Mesothelial cell of epicardium (in vitro differentiated cells): ENCODE measurements at places on chromosomes 5 and 9. TPM values are rescaled to one million over a fixed set of nuclear protein-coding genes. Genes with fewer than 3 reads are reported as not detected.

DNA sequence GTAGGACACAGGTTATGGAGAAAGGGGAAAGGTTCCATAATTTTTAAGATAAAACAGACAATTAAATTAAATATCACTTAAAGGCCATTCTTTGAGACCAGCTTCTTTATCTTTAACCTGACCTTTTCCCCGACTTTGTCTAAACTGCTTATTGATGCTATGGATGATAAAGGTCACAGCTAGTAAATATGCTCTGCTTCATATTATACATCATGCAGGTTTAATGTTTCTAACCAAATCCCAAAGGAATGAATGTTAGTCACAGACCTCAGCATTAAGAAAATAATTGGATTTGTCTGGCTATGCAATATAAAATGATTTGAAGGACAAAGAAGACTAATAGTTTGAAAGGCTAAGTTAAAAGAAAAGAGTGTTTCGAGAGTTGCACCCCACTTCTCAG is 147.6 kb downstream of the ST8SIA4 start:
- DNase-seq: no peak
- H3K36me3 ChIP-seq: no peaks in the 10 kb centered on the region
- peaks cover 17% of the 10 kb centered on the region for H3K4me1 ChIP-seq
- no peak overlapping the region for H3K4me3 ChIP-seq

- H3K27me3 ChIP-seq: no peaks in the 10 kb centered on the region
- H3K27ac ChIP-seq: peak overlapping the region; percentile 98
- DNase-seq: no peak
- peaks cover 38% of the 10 kb centered on the region for H3K4me1 ChIP-seq
These were observed 494 bp downstream of the CERT1 start for GRCh38 chr5:75510836-75511434.

- H3K27me3 ChIP-seq: peaks cover 32% of the 10 kb centered on the region
- no peak for DNase-seq
- no peak overlapping the region for H3K27ac ChIP-seq
- no peak overlapping the region for H3K4me3 ChIP-seq
- H3K4me1 ChIP-seq: peaks cover 15% of the 10 kb centered on the region
These were observed 28.8 kb upstream of the TTLL11 start for GRCh38 chr9:122121931-122122330.

- H3K36me3 ChIP-seq: peaks cover 7% of the 10 kb centered on the region
- no peak for DNase-seq
- no peaks in the 10 kb centered on the region for H3K27me3 ChIP-seq
- peak overlapping the region; percentile 95 for H3K4me3 ChIP-seq
These were observed 746 bp upstream of the NPM1 start for GRCh38 chr5:171386861-171387344.

DNA sequence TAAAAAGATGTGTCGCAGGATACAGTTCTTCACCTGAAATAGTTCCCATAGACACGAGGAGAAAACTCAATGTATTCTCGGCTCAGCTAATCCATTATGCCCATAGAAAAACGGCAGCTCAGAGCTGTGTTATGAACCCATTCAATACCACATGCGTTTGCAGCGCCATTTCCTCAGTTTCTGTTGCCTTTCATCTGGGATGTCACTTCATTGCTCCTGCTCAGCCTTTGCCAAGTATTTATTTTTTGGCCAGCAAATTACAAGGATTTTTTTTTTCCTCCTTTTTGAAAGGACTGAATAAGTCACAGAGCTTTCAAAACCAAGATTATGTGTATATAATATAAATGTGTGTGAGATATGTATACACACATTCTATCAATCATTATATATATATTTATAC is 280.9 kb downstream of the MARCHF11 start:
- H3K27ac ChIP-seq: no peak overlapping the region
- H3K4me3 ChIP-seq: no peak overlapping the region
- no peaks in the 10 kb centered on the region for H3K36me3 ChIP-seq
- H3K4me1 ChIP-seq: no peaks in the 10 kb centered on the region
- no peak for DNase-seq

GRCh38 chr5:53777864-53778618 is 217.6 kb downstream of the NDUFS4 start:
- no peaks in the 10 kb centered on the region for H3K36me3 ChIP-seq
- no peak overlapping the region for H3K27ac ChIP-seq
- no peaks in the 10 kb centered on the region for H3K27me3 ChIP-seq
- H3K4me1 ChIP-seq: peaks cover 11% of the 10 kb centered on the region
- no peak overlapping the region for H3K4me3 ChIP-seq

- H3K27me3 ChIP-seq: peaks cover 17% of the 10 kb centered on the region
- H3K4me1 ChIP-seq: peaks cover 71% of the 10 kb centered on the region
- no peak overlapping the region for H3K27ac ChIP-seq
- no peak overlapping the region for H3K4me3 ChIP-seq
- no peak for DNase-seq
These were observed 349.6 kb upstream of the IRX2 start for GRCh38 chr5:3100921-3101551.

DNA sequence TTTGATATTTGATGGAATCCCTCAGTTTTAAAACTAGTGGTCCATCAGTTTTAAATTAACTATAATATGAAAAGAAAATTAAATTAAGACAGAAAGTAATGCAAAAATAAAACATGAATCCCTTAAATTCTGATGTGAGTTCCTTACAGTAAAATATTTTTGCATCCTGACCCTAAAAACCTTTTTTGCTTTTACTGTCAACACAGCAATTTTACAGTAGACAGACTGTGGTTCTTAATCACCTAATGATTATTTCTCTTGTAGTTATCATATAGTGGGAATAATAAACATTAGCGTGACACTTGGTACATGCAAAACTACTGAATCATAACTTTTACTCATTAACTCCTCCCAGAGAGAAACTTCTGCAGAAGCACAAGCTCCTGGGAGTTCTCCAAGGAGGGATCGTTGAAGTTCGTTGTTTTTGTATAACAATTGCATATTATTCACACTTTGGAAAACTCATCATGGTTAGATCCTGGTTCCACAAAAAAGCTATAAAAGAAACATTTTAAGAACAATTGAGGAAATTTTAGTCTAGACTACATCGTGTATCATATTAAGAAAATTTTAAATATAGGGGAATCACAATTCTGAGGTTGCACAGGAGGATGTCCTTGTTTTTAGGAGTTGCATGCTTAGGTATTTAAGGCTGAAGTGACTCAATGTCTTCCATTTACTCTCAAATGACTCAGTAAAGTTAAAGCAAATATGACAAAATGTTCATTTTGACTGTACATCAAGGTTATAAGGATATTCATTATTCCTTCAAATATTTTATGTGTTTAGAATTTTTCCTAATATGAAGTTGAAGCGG is 88.2 kb upstream of the NIPAL4 start:
- H3K4me1 ChIP-seq: peaks cover 29% of the 10 kb centered on the region
- H3K27me3 ChIP-seq: no peaks in the 10 kb centered on the region
- H3K27ac ChIP-seq: peak overlapping the region; percentile 15
- H3K4me3 ChIP-seq: no peak overlapping the region
- peaks cover 11% of the 10 kb centered on the region for H3K36me3 ChIP-seq
- no peak for DNase-seq

- peaks cover 45% of the 10 kb centered on the region for H3K4me1 ChIP-seq
- no peaks in the 10 kb centered on the region for H3K27me3 ChIP-seq
- no peaks in the 10 kb centered on the region for H3K36me3 ChIP-seq
- DNase-seq: no peak
These were observed 381.6 kb downstream of the EFNA5 start for GRCh38 chr5:107289030-107289714.

GRCh38 chr5:777756-778161 is 6.8 kb downstream of the ZDHHC11B start:
- DNase-seq: peak; percentile 18
- no peaks in the 10 kb centered on the region for H3K36me3 ChIP-seq
- H3K27me3 ChIP-seq: peaks cover 16% of the 10 kb centered on the region
- no peak overlapping the region for H3K27ac ChIP-seq
- H3K4me3 ChIP-seq: no peak overlapping the region

GRCh38 chr9:91992461-91993041 is 42.5 kb upstream of the ROR2 start:
- H3K27me3 ChIP-seq: peaks cover 3% of the 10 kb centered on the region
- no peak overlapping the region for H3K4me3 ChIP-seq
- H3K27ac ChIP-seq: peak overlapping the region; percentile 37

DNA sequence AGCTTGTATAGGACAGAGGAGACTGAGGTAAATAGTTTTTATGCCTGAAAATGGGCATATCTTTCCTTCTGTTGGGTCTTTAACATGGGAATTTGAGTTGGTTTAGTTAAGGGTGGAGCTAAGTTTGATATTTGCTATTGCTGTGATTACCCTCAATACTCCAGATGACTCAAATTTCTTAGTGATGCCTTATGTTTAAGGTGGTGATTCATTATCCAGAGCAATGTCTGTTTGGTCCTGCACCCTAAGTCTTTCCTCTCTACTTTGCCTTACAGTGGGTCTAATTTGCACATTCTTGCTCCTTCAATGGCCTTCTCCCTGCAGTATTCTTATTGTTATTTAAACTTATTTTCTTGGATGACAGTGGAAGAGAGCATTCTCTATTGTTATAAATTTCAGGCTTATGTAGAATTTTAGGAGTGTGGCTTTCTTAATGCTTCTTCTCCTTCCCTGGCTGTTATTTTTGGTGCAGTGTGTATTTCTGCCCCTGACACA is 312.9 kb upstream of the RPS23 start:
- DNase-seq: no peak
- no peak overlapping the region for H3K4me3 ChIP-seq
- H3K4me1 ChIP-seq: peaks cover 6% of the 10 kb centered on the region
- no peaks in the 10 kb centered on the region for H3K27me3 ChIP-seq
- no peak overlapping the region for H3K27ac ChIP-seq
- peaks cover 9% of the 10 kb centered on the region for H3K36me3 ChIP-seq

DNA sequence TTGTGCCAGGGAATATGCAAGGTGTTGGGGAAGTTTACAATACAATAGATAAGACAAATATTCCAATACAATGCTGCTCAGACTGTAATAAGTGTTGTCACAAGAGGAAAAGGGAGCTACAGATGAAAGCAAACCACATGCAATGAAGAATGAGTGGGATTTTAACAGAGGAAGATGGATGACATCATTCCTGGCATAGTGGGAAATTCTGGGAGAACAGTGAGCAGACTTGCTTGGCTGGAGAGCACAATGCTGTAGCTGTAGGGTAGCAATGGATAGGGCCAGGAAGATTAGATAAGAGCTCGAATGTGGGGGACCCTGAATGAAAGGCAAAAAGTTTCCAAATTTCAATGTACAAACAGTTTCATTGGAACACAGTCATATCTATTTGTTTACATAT is 9.5 kb upstream of the DPYSL3 start:
- H3K36me3 ChIP-seq: no peaks in the 10 kb centered on the region
- no peak overlapping the region for H3K27ac ChIP-seq
- DNase-seq: no peak

- no peak overlapping the region for H3K27ac ChIP-seq
- no peak overlapping the region for H3K4me3 ChIP-seq
- DNase-seq: no peak
- H3K27me3 ChIP-seq: peaks cover 3% of the 10 kb centered on the region
- no peaks in the 10 kb centered on the region for H3K4me1 ChIP-seq
- no peaks in the 10 kb centered on the region for H3K36me3 ChIP-seq
These were observed 170.6 kb downstream of the RMI1 start for GRCh38 chr9:84151236-84151635.

- no peaks in the 10 kb centered on the region for H3K27me3 ChIP-seq
- peak overlapping the region; percentile 78 for H3K27ac ChIP-seq
- peaks cover 70% of the 10 kb centered on the region for H3K4me1 ChIP-seq
- H3K4me3 ChIP-seq: no peak overlapping the region
- no peak for DNase-seq
- peaks cover 16% of the 10 kb centered on the region for H3K36me3 ChIP-seq
These were observed 7.6 kb downstream of the BASP1 start for GRCh38 chr5:17224858-17225511.

- H3K36me3 ChIP-seq: no peaks in the 10 kb centered on the region
- H3K4me3 ChIP-seq: no peak overlapping the region
- no peaks in the 10 kb centered on the region for H3K4me1 ChIP-seq
- DNase-seq: no peak
- no peaks in the 10 kb centered on the region for H3K27me3 ChIP-seq
- H3K27ac ChIP-seq: no peak overlapping the region
These were observed 308.6 kb upstream of the RGMB start for GRCh38 chr5:98464737-98465330.

GRCh38 chr5:112930082-112930344 is 8.0 kb upstream of the REEP5 start:
- H3K4me3 ChIP-seq: no peak overlapping the region
- no peaks in the 10 kb centered on the region for H3K4me1 ChIP-seq
- H3K27me3 ChIP-seq: peaks cover 2% of the 10 kb centered on the region
- H3K27ac ChIP-seq: no peak overlapping the region

- peaks cover 4% of the 10 kb centered on the region for H3K27me3 ChIP-seq
- H3K4me1 ChIP-seq: peaks cover 33% of the 10 kb centered on the region
These were observed 74.0 kb upstream of the MEF2C start for GRCh38 chr5:88957013-88957412.

DNA sequence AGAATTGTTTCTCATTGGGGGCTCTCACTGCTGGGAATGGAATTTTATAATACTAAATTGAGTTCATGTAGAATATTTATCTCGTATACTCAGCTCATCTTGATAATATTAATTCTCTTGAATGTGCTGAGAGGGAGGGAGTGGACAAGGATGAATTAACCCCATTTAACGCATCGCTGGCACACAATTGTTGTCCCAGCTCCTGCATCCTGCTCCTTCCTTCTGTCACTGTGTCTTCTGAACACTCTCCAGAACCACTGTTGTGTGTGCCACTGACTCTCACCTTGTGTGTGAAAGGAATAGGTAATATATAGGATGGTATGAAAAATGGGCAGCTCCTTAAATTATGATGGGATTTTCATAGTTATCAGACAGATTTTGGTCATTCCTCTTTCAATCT is 267.3 kb downstream of the MTRR start:
- no peaks in the 10 kb centered on the region for H3K36me3 ChIP-seq
- H3K27me3 ChIP-seq: peaks cover 7% of the 10 kb centered on the region
- no peak overlapping the region for H3K27ac ChIP-seq

GRCh38 chr5:154351566-154351965 is 94.2 kb upstream of the SAP30L start:
- no peak overlapping the region for H3K27ac ChIP-seq
- peaks cover 17% of the 10 kb centered on the region for H3K4me1 ChIP-seq
- DNase-seq: no peak
- H3K36me3 ChIP-seq: no peaks in the 10 kb centered on the region

DNA sequence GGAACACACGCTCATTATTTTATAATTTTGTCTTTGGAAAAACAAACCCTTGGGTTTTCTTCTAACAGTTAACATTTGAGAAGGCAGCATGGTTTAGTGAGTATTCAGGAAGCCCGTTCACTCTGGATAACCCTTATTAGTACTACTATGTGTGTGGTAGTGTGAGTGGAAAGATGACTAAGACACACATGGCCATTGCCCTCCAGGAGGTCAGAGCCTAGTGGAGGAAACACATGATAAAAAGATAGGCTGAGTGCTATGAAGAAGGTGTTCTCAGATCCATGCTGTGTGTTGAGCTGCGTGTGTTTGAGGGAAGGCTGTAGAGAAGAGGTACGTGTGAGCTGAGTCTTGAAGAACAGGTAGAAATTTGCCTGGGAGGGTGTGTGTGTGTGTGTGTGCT is 8.4 kb downstream of the C5orf47 start:
- no peak overlapping the region for H3K4me3 ChIP-seq
- no peaks in the 10 kb centered on the region for H3K36me3 ChIP-seq
- no peak overlapping the region for H3K27ac ChIP-seq
- no peak for DNase-seq
- H3K4me1 ChIP-seq: no peaks in the 10 kb centered on the region

Gene ASPN
- total RNA-seq: 0.63 to 0.86 TPM (median 0.63 TPM) in 3 replicates

Gene WNT8A
- total RNA-seq: not detected in 3 replicates

Gene SLC44A1
- 47.5 to 49.0 TPM (median 48.5 TPM) in 3 replicates for total RNA-seq

Gene GNA14
- 0.11 to 0.22 TPM (median 0.20 TPM) in 3 replicates for total RNA-seq

Gene EFCAB9
- total RNA-seq: not detected in 3 replicates

Gene ENTREP1
- 2.3 to 2.6 TPM (median 2.3 TPM) in 3 replicates for total RNA-seq

Gene ACOT12
- not detected in 3 replicates for total RNA-seq

Gene C5orf46
- 0.42 to 0.59 TPM in 2 of 3 replicates, not detected in the other for total RNA-seq

Gene ZNF462
- 139 to 154 TPM (median 140 TPM) in 3 replicates for total RNA-seq

Gene SLC34A1
- total RNA-seq: not detected in 3 replicates

Gene TSSK1B
- total RNA-seq: 0.38 to 0.78 TPM (median 0.60 TPM) in 3 replicates

Gene TLN1
- 224 to 230 TPM (median 226 TPM) in 3 replicates for total RNA-seq

Gene CACFD1
- total RNA-seq: 35.4 to 44.5 TPM (median 40.2 TPM) in 3 replicates

Gene PTGR1
- 46.2 to 49.2 TPM (median 46.3 TPM) in 3 replicates for total RNA-seq
